ENCODE measurements at places on chromosomes 4 and X.

DNA sequence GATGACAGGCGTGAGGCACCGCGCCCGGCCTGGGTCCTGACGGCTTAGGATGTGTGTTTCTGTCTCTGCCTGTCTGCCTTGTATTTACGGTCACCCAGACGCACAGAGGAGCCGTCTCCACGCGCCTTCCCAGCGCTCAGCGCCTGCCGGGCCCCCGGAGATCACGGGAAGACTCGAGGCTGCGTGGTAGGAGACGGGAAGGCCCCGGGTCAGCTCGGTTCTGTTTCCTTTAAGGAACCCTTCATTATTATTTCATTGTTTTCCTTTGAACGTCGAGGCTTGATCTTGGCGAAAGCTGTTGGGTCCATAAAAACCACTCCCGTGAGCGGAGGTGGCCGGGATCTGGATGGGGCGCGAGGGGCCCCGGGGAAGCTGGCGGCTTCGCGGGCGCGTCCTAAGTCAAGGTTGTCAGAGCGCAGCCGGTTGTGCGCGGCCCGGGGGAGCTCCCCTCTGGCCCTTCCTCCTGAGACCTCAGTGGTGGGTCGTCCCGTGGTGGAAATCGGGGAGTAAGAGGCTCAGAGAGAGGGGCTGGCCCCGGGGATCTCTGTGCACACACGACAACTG lies 1.3 kb downstream of the SHOX start:
- no peak for DNase-seq

- DNase-seq = no peak
These were observed 63.2 kb downstream of the VEGFC start for GRCh38 chr4:176729489-176729888.

- no peak for DNase-seq
These were observed 15.8 kb downstream of the SYNPO2 start for GRCh38 chr4:118904418-118904817.

DNA sequence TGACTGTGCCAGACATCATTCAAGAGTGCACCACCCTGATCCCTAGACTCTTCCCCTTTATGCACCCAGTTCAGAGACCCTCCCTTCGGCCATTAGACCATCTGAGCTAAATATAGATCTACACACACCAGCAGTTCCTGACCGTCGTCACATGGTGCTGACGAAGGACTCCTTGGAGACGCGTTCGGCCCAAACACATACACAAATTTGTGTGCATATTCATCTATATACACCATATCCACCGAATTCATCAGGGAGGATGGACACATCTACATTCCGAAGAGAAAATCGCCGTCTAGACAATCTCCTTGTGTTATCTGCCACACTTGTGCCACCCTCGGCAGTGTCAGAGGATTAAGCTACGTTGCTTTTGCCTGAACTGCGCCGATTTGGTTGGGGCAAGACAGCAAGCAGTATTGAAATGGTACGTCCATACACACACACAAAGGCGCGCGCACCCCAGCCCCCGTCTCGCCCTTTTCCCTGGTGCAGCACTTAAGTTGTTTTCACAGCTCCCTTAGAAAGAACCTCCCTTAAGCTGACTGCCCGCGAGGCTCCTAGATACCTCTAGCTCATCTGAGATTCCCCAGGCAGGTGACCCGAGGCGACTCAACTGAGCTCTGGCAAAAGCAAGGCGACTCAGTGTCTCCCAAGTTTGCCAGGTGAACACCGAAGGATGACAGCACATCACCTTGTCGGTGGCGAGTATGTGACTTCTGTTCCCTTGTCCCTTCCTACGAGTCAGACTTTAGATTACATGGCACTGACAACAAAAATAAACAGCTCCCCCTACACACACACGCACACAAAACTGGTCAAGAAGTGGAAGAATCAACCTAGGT lies 1.0 kb downstream of the RASGEF1B start:
- DNase-seq = no peak

- DNase-seq = no peak
These were observed 55.8 kb downstream of the LRP2BP start for GRCh38 chr4:185339941-185340340.

GRCh38 chr4:29805245-29805644 lies 914.9 kb upstream of the PCDH7 start:
- no peak for DNase-seq

- no peak for DNase-seq
These were observed 86.7 kb downstream of the CNGA2 start for GRCh38 chrX:151821226-151821625.
